ENCODE measurements at places on chromosomes 3 and 15.

- peak; percentile 44 for DNase-seq
Observed at GRCh38 chr3:178308771-178309170, 227.5 kb upstream of the KCNMB2 start.

- no peak for DNase-seq
Observed at GRCh38 chr15:57866149-57866736, 159.7 kb downstream of the POLR2M start.

DNA sequence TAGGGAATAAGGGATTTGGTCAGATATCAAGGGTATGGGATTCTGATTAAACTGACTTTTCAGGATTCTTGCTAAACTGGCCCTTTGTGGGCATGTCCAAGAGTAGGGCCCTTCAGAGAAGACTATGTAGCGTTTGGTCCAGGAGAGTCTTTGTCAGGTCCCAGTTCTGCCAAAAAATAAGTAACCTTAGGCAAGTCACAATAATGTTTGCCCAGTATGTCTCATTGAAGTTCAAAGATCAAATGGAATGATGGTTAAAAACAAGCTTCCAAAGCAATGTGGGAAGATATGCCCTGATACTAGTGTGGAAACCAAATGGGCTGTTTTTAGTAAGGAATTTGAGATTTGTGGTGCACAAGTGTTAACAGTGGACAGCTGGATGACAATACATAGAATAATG lies 454.4 kb downstream of the WDR72 start:
- no peak for DNase-seq

GRCh38 chr15:74028646-74029045 lies 34.1 kb downstream of the PML start:
- DNase-seq: no peak

GRCh38 chr3:110752307-110752706 lies 319.3 kb upstream of the NECTIN3 start:
- no peak for DNase-seq

DNA sequence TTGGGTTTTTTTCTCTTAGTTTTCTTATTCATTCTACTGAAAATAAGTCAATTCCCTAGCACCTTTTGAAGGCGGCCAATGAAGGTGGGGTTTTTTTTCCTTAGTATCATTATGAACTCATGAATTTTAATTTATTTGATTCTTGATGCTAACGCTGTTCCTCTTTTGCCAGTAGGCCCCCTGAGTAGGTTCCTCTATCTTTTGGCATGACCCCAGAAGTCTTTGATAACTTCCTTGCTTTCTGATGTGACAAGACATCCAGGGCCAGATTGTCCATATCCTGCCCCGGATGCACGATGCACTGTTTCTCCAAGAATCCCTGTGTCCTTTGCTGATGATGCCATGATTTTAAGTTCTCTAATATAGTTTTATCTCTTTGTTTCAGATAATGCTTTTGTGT lies 20.6 kb downstream of the LRRK1 start:
- DNase-seq: no peak

- DNase-seq: no peak
Observed at GRCh38 chr3:29823233-29823632, 542.4 kb downstream of the RBMS3 start.

- no peak for DNase-seq
Observed at GRCh38 chr3:56409790-56410189, 58.5 kb downstream of the ERC2 start.

GRCh38 chr15:67082007-67082536 lies 16.7 kb downstream of the SMAD3 start:
- DNase-seq: no peak

DNA sequence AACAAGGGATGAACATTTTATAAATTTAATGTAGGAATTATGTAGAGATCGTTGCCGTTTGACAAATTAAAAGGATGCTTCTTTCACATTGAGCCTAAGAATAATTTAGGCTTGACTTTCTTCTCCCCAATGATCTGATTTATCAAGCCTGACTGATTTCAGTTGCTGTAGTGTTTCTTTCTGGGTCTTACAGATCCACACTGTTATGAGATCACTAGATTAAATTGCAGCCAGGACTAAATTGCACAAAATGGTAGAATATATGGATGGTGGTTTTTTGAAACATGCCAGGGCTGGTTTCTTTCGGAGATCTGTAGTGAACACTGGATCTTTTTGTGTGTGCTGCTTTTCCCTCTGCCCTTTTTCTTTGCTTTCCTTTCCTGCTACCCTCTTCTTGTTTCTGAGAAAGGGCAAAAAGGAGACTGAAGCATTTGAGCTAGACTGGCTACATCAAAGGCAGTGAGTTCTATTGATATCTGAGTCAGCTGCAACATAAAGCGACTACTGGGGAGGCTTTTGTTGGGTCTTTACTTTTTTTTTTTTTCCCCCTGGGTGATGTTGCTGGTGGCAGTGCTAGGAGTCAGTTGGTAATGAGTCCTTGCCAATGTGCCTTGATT lies 83.0 kb downstream of the AKAP13 start:
- DNase-seq: no peak

DNA sequence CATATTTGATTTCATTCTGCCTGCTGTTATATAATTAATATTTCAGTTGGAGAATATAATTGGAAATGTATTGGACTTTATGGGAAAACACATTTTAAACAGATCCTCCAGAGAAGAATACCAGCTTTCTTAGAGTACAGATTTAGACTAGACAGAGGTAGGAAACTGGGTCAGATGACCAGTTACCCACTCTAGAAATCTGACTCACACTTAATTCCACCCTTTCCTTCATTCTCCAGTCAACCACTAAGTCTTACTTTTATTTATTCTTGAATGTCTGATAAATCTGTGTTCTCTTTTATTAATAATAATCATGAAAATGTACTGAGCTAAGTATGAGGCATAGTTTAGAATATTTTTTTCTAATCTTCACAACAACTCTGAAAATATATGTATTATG lies 110.7 kb downstream of the LRRC49 start:
- DNase-seq: no peak

GRCh38 chr3:127445581-127446343 lies 144.8 kb downstream of the TPRA1 start:
- no peak for DNase-seq

- DNase-seq: no peak
Observed at GRCh38 chr3:16741103-16741758, 136.0 kb upstream of the DAZL start.

DNA sequence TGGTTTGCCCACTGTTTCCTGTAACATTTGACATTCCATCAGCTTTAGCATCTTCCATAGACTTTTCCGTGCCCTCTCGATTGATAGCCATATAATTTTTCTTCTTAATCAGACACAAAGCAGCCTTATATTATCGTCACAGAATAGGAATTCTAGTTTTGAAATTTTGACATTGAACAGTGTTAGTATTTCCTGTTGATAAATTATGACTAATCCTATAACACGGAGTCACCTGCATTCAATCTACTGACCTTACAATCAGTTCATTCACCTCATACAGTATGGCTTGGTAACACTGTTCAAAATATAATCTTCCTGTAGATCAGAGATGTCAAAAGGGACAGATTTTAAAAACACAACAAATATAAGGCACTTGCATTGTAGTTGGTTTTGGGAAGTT lies 423.7 kb downstream of the C3orf38 start:
- DNase-seq: no peak

GRCh38 chr3:101518421-101518871 lies 5.4 kb upstream of the SENP7 start:
- no peak for DNase-seq

GRCh38 chr15:27725731-27726130 lies 373.4 kb downstream of the OCA2 start:
- no peak for DNase-seq

DNA sequence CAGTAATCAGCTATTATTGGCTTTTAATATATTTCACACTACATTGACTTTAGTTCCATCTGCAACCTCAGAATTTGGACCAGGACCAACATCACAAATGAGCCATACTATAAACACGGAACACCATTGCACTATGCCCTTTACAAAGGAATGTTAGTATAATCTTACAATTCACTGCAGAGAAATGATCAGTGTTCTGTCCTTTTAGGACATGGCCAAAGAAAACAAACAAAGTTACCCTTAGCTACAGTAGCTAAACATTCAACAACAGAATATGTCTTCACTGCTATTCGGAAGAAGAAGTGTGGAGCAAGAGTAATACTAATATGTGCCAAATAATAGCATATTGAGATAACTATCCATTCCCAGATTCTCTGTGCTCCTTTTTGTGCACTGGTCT lies 90.4 kb downstream of the NAALADL2 start:
- peak; percentile 52 for DNase-seq

GRCh38 chr3:169764312-169764881 lies 463 bp downstream of the TERC start:
- no peak for DNase-seq

DNA sequence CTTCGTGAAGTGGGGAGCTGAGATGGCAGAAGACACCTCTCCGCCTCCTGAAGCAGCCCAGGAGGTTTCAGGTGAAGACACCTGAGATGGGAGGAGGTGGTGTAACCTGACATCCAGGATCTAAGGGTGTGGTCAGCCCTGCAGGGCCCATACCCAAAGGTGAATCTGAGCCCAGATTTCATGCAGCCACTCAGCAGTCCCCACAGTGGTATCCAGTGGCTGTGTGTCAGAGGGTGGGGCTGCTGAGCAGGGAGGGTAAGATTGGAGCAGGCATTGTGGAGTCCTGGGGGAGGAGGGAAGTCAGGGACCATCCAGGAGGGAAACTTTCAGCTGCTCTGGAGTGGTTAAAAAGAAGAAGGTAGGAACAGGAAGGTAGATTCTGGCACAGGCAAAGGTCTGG lies 46.0 kb upstream of the SMAD6 start:
- no peak for DNase-seq

GRCh38 chr15:28113394-28114113 lies 14.4 kb upstream of the OCA2 start:
- DNase-seq: no peak

- DNase-seq: no peak
Observed at GRCh38 chr3:35565048-35565447, 74.3 kb upstream of the ARPP21 start.

DNA sequence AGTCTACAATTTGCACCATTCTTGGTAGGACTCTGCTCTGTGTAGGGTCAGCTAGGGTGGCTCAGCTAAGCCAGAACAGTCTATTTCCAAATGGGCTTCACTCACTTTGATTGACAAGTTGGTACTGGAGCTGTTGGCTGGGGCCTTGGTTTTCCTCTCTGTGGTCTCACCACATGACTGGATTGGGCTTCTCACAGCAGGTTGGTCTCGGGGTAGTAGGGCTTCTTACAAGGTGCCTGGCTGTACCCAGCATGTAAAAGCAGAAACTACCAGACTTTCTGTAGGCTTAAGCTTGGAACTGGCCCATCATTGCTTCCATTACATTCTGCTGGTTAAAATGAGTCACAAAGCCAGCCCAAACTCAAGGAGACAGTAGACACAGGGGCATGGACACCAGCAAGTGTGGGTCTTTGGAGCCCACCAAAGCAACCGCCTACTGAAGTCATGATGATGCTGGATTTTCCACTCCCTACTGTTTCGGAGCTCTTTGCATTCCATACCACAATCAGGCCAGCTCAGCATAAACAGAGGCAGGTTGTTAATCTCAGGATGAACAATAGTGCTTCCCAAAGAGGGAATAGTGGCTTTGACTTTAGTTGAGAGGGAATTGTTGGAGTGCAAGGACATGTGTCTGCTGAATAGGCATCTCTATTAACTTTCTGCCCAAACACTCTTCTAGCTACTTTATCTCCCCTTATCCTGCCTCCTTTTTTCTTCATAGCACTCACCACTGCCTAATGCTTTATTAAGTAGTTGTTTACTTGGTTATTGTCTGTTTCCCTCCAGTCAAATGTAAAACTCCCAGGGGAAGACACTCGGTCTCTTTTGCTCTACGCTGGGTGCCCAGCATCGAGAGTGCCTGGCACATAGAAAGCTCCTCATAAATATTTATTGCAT lies 78.0 kb upstream of the RARB start:
- DNase-seq: no peak

- DNase-seq: no peak
Observed at GRCh38 chr15:47407692-47408091, 309.6 kb upstream of the SEMA6D start.

GRCh38 chr15:71485094-71485693 lies 325.2 kb upstream of the NR2E3 start:
- no peak for DNase-seq

- DNase-seq: no peak
Observed at GRCh38 chr3:189744235-189744634, 113.0 kb downstream of the TP63 start.

GRCh38 chr15:74050556-74051234 lies 31.7 kb downstream of the GOLGA6A start:
- no peak for DNase-seq

DNA sequence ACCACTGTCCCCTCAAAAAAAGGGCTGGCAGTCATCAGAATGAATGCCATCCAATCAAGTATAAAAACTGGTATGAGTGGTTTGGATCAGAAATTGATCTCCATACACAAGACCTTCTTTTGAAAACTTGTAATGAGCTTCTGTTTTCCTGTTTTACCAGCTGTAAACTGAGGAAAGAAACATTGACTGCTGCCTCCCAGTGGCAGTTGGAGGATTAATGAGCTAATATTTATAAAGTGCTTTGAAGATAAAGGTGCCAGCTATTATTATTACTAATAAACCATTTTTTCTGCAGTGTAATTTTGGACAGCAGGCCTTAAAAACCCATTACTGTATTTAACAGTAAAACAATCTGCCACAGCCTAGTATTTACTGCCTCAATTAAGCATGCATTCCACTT lies 11.4 kb downstream of the CHL1 start:
- no peak for DNase-seq
